ENCODE measurements at places on chromosomes 6 and 20. TPM values are rescaled to one million over a fixed set of nuclear protein-coding genes. Genes with fewer than 3 reads are reported as not detected.

The PHACTR2 gene
- total RNA-seq = 17.8 TPM

The IPCEF1 gene
- 30.0 TPM for total RNA-seq

The FAXC gene
- total RNA-seq = not detected

The GSTA5 gene
- total RNA-seq = not detected

The SLC13A3 gene
- total RNA-seq = not detected

The TSPYL1 gene
- total RNA-seq = 247 TPM

The BYSL gene
- 3.2 TPM for total RNA-seq

The KHDC1L gene
- total RNA-seq = not detected

The PCSK2 gene
- not detected for total RNA-seq

The TRIM40 gene
- not detected for total RNA-seq

The RAET1L gene
- total RNA-seq = not detected

The YIPF3 gene
- total RNA-seq = 51.0 TPM

The MYMX gene
- total RNA-seq = not detected

The RHAG gene
- total RNA-seq = not detected

The FNDC1 gene
- total RNA-seq = not detected

The RIPPLY2 gene
- total RNA-seq = not detected

The ATG5 gene
- total RNA-seq = 28.7 TPM

The SLC22A2 gene
- not detected for total RNA-seq

The ADTRP gene
- total RNA-seq = 4.4 TPM

The RNGTT gene
- 10.1 TPM for total RNA-seq

The OPN5 gene
- total RNA-seq = not detected

The RNF217 gene
- not detected for total RNA-seq

The C6orf141 gene
- not detected for total RNA-seq

The CALHM6 gene
- 2.9 TPM for total RNA-seq

The GPSM3 gene
- total RNA-seq = 156 TPM

The ZC2HC1B gene
- not detected for total RNA-seq

The MUC22 gene
- not detected for total RNA-seq

The BMP6 gene
- not detected for total RNA-seq

The LST1 gene
- 14.2 TPM for total RNA-seq

The LCA5 gene
- not detected for total RNA-seq

The MUCL3 gene
- total RNA-seq = not detected

The CGAS gene
- total RNA-seq = 10.9 TPM

The KCNB1 gene
- 0.14 TPM for total RNA-seq

The CLDN20 gene
- total RNA-seq = not detected

The SEL1L2 gene
- total RNA-seq = not detected
